Thoracic aorta (tissue), 2 donors: ENCODE measurements at places on chromosomes 12 and 14. TPM values are rescaled to one million over a fixed set of nuclear protein-coding genes. Genes with fewer than 3 reads are reported as not detected.
A peak's percentile ranks its signal among the peaks of the same experiment; 100 is the strongest.

DNA sequence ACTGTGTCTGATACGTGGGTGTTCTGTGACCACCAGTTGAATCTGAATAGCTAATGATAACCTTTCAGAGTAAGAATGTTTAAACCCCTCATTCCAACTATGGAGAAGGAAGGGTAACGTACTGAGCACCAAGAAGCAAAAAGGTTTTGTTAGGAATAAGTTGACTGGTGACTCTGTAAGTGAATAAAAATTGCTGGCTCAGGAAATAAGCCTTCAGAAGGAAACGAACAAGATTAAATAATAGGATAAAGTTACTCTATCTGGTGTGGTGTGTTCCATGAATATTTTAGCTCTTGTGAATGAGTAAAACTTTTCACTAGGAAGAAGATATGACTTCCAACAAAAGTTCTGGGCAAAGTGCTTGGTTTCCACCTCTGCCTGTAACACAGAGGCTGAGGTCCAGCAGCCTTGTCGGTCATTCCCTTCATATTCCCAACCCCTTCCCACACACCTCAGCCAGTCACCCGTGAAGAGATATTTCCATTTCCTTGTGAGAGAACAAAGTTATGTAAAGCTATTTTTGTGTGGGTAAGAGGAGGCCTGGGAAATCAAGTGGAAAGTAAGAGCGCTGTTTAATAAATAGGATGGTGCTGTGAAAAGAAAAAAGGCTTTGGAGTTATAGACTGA lies 47.1 kb downstream of the ARF6 start:
- DNase-seq: no peak

DNA sequence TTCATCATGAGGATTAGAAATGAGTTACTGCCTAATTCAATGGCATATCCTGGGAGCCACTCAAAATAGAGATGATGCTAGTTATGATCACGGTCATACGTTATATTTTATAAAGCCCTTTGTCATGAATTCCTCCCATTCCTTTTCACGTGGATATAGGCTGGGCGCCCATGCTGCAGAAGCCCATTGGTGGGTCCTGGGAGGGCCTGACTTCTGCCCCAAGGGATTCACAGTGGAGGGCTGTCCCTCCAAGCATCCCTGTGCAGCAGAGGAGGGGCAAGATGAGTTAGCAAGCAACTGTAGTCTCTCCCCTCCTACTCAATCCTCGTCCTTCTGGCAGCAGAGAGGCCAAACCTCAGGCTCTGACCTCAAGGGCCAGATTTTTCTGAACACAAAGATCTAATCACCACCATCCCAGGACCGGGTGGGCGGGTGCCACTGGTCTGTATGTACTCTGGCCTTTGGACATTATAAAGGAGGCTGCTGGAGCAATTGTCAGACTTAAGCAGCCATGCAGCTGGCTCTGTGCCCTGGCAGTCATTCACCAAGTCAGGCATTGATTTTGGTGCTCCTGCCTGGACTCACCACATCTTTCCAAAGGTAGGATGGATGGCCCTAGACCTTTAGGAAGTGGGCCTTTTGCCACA lies 8.6 kb downstream of the GLTP start:
- DNase-seq: no peak

- no peak for DNase-seq
Measured at GRCh38 chr12:69687390-69687789, 11.7 kb downstream of the BEST3 start.

DNA sequence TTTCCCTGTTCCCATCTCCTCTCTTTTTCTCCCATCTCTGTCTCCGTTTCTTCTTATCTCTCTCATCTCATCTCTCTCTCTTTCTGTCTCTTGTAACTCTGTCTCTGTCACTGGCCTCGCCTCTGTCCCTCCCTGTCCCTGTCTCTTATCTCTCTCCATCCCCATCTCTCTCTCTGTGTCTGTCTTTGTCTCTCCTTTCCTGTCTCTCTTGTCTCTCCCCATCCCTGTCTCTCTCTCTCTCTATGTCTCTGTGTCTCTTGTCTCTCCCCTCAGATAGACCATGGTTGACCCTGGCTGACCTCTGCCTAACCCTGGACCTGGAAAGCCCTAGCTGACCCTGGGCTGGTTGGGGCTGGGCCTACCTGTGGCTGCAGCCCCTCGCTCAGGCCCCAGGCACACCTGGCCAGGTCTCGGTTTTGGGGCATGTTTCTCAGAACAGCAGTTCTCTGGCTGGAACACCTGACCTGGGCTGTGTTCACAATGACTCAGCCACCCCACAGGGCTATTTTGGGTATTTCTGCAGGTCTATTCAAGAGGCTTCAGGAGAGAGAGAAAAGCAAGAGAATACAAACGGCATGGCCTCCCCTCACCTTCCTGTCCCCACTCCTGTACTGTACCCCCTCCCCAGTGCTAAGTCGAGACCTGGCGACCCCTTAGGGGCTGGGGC lies 174.4 kb downstream of the TMEM121 start:
- DNase-seq: no peak

DNA sequence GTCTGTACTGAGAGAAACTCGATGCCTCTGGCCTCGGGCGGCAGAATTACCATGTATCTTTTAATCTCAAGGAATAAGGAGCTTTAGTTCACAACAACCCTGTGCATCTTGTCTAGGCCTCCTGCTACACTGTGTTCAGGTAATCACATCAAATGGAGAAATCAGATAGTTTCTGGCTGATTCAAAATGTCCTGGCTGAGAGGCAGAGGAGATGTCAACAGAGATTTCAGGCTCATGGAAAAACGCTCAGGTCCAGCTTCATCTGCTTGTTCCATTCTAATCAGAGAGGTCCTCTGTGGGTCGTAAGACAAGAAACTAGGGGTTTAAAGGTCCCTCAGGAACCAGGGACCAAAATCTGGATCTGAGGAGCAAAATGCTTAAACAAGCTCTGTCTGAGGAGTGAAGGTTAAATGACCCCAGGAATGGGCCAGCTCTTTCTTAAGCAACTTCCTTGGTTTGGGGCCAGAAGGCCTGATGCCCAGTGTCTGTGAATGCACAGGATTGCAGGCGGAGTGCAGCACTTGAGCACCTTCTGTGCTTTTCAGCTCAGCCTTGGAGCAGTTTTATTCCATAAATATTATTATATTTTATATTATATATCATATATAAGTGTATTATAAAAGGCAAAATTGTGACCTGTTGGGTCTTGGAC lies 170.2 kb upstream of the PRICKLE1 start:
- DNase-seq: peak; percentile 5

DNA sequence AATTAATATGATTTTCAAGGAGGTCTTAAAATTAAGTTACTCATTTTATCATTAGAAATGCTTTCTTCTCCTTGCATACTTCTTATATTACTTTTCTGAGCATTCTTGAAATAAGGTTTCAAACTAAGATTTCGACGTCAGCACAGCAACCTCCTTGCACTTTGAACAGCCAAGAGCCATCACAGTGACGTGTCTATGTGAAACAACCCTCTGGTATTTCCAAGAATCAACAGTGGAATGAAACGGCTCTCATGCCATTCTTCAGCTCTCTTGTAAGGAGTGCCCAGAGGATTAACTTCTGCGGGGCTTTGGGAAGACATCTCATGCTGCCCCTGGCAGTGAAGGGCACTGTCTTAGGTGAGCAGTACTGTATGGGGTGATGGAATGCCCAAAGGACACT lies 109.2 kb downstream of the EFCAB11 start:
- DNase-seq: no peak

The KLHDC1 gene
- total RNA-seq: 11.4 TPM

- no peak for DNase-seq
Measured at GRCh38 chr12:106273491-106273890, 25.7 kb upstream of the CKAP4 start.

The PRIMA1 gene
- total RNA-seq: 2.3 TPM

- no peak for DNase-seq
Measured at GRCh38 chr12:114901316-114901715, 217.3 kb upstream of the TBX3 start.

The CD27 gene
- total RNA-seq: 4.7 TPM

DNA sequence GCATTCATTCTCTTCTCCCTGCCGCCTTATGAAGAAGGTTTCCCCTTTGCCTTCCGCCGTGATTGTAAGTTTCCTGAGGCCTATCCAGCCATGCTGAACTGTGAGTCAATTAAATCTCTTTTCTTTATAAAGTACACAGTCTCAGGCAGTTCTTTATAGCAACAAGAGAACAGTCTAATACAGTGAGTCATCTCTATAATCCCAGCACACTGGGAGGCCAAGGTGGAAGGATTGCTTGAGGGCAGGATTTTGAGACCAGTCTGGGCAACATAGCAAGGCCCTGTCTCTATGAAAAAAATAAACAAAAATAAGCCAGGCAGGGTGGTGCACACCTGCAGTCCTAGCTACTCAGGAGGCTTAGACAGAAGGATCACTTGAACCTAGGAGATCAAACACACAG lies 259.9 kb downstream of the CEP128 start:
- DNase-seq: no peak

DNA sequence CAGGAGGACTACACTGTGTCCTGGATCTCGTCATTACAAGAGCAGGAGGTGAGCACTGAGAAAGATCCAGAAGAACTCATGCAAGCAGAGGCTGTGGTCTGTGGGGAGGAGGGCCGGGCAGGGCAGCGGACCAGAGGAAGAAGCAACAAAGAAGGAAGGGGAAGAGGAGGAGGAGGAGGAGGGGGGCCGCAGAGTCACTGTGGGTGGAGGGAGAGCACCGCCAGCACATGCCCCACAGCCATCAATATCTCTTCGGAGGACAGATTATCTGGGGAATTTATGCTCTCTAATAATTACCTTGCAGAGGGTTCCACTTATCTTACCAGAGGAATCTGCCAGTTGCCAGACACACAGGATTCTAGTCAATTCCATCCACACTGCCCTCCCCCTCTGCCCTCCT lies 105.6 kb downstream of the DPF3 start:
- no peak for DNase-seq

- peak; percentile 98 for DNase-seq
Measured at GRCh38 chr12:52050758-52051541, at the start of gene NR4A1. Gene NR4A1, plus strand, starts transcription at chr12:52051442. Its CDS starts 2,887 bp downstream, at chr12:52054329.

The FOXA1 gene
- total RNA-seq: not detected

- DNase-seq: no peak
Measured at GRCh38 chr12:3777206-3777809, 24.4 kb upstream of the CRACR2A start.

GRCh38 chr12:48542300-48542928 lies 17.0 kb downstream of the OR8S1 start:
- DNase-seq: no peak

The RIPK3 gene
- total RNA-seq: 17.9 TPM

- no peak for DNase-seq
Measured at GRCh38 chr12:27610374-27610773, 85.9 kb upstream of the REP15 start.

GRCh38 chr12:124593176-124593575 lies 25.8 kb upstream of the NCOR2 start:
- no peak for DNase-seq

The SMOC1 gene
- total RNA-seq: 29.8 TPM

The NXPH4 gene
- not detected for total RNA-seq

GRCh38 chr12:102730996-102731395 lies 186.0 kb downstream of the PAH start:
- DNase-seq: no peak

The TSHR gene
- not detected for total RNA-seq

The AKAP3 gene
- 3.3 TPM for total RNA-seq

- no peak for DNase-seq
Measured at GRCh38 chr12:32603858-32604257, 75.2 kb upstream of the DNM1L start.

DNA sequence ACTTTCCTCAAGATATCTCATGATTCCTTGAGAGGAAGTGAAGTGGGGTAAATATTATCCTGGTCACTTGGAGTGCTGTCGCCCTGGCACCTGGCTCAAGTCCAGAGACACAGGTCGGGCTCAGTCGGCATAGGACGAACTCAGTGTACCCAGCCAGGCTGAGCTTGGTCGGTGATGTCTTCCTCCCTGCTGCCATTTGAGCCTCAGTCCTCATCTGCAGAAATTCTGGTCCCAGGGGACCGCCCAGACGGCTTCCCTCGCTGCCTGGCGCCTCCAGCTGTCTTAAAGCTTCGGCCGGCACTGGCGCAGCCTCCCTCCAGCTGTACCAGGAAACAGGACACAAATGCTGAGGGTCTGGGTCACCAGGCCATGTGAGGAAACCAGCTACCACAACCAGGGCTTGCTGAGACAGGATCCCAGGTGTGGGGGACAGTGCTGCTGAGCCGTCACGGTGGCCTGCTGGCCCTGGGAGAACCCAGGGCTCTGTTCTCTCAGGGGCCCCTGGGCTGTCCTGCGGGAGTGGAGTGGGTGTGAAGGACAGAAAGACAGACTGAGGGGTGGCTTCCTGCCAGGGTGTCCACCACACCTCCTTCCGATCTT lies 5.0 kb upstream of the KLC1 start:
- no peak for DNase-seq

DNA sequence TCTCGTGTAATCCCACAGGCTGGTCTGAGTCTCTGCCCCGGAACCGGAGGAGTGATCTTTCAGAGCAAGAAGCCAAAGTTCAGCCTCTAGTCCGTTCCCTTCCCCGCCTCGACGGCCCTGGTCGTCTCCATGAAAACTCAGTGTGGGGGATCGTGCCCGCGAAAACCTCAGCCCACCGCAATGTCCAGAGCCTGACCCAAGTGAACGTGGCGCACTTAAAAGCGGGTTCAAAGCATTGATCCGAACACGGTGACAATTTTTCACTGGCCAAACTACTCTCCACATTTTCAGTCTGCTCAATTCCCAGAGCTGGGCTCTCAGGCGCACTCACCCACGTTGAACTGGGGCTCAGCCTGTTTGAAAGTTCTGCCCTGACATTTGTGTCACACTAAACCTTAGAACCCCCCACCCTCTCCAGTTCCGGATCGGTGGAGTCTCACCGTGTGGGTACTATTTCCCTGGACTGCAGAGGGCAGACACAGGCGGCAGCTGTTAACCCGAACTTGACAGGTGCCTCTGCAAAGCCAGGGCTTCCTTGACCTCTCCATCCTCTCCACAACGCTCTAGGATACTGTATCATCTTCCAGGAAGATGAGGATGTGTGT lies 886 bp upstream of the PRICKLE1 start:
- no peak for DNase-seq

DNA sequence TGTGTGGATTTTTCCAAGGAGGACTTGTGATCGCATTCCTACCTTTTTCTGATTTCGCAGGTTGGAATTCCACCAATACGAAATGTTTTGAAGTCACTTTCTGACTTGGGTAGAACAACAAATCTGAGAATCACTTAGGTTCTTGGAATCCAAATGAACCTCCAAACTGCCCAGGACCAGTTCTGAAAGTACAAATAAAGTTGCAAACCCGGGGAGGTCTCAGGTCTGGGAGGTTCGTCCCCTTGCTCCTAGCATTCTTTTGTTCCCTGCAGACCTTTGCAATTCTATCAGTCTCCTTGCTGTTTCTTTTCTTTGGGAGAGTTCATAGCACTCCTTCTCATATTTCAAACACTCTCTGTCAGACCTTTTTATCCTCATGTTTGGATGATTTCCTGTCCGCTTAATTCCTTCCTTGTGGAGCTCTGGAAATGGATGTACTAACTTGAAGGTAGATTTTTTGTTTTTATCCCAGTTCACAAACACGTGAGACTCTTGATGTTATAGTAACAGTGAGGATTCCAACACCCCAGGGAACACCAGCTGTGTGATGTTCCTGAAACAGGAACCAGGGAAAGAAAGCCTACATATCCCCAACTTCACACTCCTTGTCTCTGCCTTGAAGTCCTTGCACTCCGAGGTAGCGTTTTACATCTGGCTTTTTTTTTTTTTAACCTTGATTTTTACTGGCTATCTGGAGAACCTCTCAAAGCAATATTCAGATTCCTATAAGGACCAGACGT lies 70.6 kb downstream of the TMEM132C start:
- no peak for DNase-seq

GRCh38 chr14:99596071-99596627 lies 7.9 kb downstream of the CCDC85C start:
- no peak for DNase-seq
